Activated CD4-positive, alpha-beta T cell treated with anti-CD3 and anti-CD28 coated beads for 36 hours (primary cell): ENCODE measurements at places on chromosomes 2 and 18. TPM values are rescaled to one million over a fixed set of nuclear protein-coding genes. Genes with fewer than 3 reads are reported as not detected.

The DRC1 gene
- total RNA-seq = not detected

The LCT gene
- 0.16 TPM for total RNA-seq

The SLC30A3 gene
- 0.53 TPM for total RNA-seq

The CDH7 gene
- not detected for total RNA-seq

The IFIH1 gene
- total RNA-seq = 42.3 TPM

The SLC9A4 gene
- 0.11 TPM for total RNA-seq

The ZDBF2 gene
- 13.4 TPM for total RNA-seq

The SALL3 gene
- total RNA-seq = not detected

The ODC1 gene
- total RNA-seq = 158 TPM

The STAT4 gene
- total RNA-seq = 59.5 TPM

The SIGLEC15 gene
- total RNA-seq = not detected

The ERFE gene
- 0.07 TPM for total RNA-seq
